ENCODE measurements at places on chromosomes 12 and 14. TPM values are rescaled to one million over a fixed set of nuclear protein-coding genes. Genes with fewer than 3 reads are reported as not detected.

TMEM253 gene
- total RNA-seq, result not detected

TAS2R14 gene
- total RNA-seq, result 4.1 TPM

CCDC184 gene
- not detected for total RNA-seq

RNASE3 gene
- not detected for total RNA-seq
